ENCODE measurements at places on chromosomes 6 and 20. TPM values are rescaled to one million over a fixed set of nuclear protein-coding genes. Genes with fewer than 3 reads are reported as not detected.

DNA sequence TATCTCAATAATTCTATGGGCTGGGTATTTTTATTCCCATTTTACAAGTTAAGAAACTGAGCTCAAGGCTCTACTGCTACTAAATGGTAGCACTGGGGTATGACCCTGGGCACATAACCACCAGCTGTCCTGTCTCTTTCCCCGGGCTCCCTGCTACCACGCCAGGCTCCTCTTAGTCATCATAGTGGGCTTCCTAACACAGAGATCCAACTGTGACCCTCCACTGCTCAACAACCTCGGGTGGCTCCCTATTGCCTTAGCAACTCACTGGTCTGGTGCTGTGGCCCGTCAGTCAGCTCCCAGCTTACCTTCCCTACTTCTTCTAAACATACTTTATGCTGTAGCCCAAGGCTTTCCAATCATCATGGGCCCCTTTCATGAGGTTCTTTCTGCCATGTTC lies 4.5 kb downstream of the KIAA1755 start:
- H3K4me3 ChIP-seq = no peak overlapping the region
- no peaks in the 10 kb centered on the region for H3K27me3 ChIP-seq
- no peaks in the 10 kb centered on the region for H3K36me3 ChIP-seq
- H3K4me1 ChIP-seq = no peaks in the 10 kb centered on the region
- DNase-seq = no peak
- no peak overlapping the region for H3K27ac ChIP-seq

DNA sequence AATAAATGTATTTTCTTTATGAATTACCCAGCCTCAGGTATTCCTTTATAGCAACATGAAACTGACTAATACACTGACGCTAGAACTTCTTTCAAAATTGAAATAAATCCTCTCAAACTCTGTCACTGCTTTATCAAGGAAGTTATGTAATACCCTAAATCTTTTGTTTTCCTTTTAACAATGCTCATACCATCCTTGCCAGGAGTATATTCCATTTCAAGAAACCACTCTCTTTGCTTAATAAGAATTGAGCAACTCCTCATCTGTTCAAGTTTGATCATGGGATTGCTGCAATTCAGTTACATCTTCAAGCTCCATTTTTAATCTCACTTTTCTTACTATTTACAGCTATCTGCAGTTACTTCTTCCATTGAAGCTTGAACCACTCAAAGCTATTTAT lies 707.6 kb upstream of the MARCKS start:
- no peak overlapping the region for H3K27ac ChIP-seq
- H3K4me1 ChIP-seq = no peaks in the 10 kb centered on the region
- DNase-seq = no peak
- H3K36me3 ChIP-seq = no peaks in the 10 kb centered on the region
- no peaks in the 10 kb centered on the region for H3K27me3 ChIP-seq

DNA sequence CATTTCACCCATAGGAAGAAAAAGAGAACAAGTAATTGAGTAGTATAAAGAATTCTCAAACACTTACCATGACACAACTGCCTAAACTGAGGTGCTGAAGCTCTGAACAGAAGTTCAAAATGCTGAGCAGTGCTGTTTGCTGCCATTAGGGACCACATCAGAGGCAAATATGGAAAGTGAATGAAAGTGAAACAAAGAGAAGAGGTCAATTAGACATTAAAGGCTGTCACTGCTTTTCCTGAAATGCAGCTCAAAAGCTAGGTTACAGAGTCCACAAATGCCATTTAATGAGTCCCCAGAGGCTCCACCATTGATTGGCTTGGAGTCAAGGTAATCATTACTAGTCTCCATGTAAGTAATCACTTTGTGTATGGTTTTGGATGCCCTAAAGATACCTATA lies 46.1 kb downstream of the POU3F2 start:
- no peaks in the 10 kb centered on the region for H3K27me3 ChIP-seq
- H3K4me3 ChIP-seq = no peak overlapping the region
- no peak overlapping the region for H3K27ac ChIP-seq
- no peaks in the 10 kb centered on the region for H3K4me1 ChIP-seq

GRCh38 chr20:41004531-41005360 lies 23.9 kb upstream of the TOP1 start:
- no peak overlapping the region for H3K4me3 ChIP-seq
- DNase-seq = no peak
- no peaks in the 10 kb centered on the region for H3K27me3 ChIP-seq
- no peaks in the 10 kb centered on the region for H3K36me3 ChIP-seq
- peaks cover 15% of the 10 kb centered on the region for H3K4me1 ChIP-seq

DNA sequence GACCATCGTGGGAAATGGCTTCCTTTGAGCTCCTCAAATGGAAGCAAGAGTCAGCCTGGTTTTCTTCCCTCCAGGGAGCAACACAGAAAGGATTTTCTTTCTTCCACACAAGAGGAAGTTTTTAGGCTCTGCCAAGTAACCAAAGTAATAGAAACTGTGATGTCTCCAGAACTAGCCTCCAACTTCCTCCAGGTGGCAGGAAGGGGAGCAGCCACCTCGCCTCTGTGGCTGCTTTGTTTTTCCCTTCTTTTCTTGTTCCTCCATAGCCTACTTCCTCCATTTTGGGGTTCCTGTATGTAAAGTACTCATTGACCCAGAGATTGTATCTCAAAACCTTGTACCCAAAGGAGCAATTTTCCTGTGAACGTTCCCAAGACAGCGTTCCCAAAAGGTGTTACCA lies 32.7 kb upstream of the CCR6 start:
- H3K4me1 ChIP-seq = no peaks in the 10 kb centered on the region
- DNase-seq = no peak
- no peaks in the 10 kb centered on the region for H3K36me3 ChIP-seq
- H3K4me3 ChIP-seq = no peak overlapping the region

GRCh38 chr6:132730560-132730959 lies 16.7 kb upstream of the VNN1 start:
- no peaks in the 10 kb centered on the region for H3K27me3 ChIP-seq
- H3K4me1 ChIP-seq = no peaks in the 10 kb centered on the region
- no peak overlapping the region for H3K27ac ChIP-seq
- H3K36me3 ChIP-seq = no peaks in the 10 kb centered on the region
- peak; percentile 72 for DNase-seq

GRCh38 chr20:57483287-57484050 lies 41.5 kb downstream of the CTCFL start:
- H3K27ac ChIP-seq = no peak overlapping the region
- no peak for DNase-seq

- H3K4me1 ChIP-seq = no peaks in the 10 kb centered on the region
- H3K27me3 ChIP-seq = no peaks in the 10 kb centered on the region
- no peak overlapping the region for H3K27ac ChIP-seq
- 0 out of 2 replicates have a peak overlapping the region, but pooled peaks have one; percentile 8 for H3K4me3 ChIP-seq
- H3K36me3 ChIP-seq = peaks cover 3% of the 10 kb centered on the region
- DNase-seq = no peak
Measured at GRCh38 chr6:41636833-41637193, 1.5 kb upstream of the MDFI start.

- H3K27me3 ChIP-seq = no peaks in the 10 kb centered on the region
- no peak overlapping the region for H3K27ac ChIP-seq
- H3K36me3 ChIP-seq = no peaks in the 10 kb centered on the region
- no peak overlapping the region for H3K4me3 ChIP-seq
Measured at GRCh38 chr6:5457983-5458683, 196.8 kb downstream of the FARS2 start.

DNA sequence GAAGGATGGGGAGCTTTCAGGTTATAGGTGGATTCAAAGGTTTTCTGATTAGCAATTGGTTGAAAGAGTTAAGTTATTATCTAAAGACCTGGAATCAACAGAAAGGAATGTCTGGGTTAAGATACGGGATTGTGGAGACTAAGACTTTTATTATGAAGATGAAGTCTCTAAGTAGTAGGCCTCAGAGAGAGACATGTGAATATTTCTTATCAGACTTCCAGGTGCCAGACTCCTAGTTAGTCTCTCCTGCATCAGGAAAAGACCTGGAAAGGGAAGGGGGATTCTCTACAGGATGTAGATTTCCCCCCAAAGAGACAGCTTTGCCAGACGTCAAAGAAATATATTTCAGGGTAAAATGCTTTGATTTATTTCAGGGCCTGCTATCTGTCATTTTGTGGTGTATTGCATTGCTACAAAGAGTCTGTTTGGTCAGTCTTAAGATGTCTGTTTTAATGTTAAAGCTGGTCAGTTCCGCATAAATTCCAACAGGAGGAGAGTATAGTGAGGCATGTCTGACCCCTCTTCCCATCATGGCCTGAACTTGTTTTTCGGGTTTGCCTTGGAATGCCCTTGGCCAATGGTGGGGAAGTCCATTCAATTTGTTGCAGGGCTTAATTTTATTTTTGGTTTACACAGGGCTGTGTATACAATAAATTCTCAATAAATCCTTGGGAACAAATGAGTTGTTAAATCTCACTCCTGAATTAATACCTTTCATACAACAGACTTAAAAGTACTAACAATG lies 103.4 kb upstream of the RALGAPA2 start:
- H3K27ac ChIP-seq = no peak overlapping the region
- no peaks in the 10 kb centered on the region for H3K36me3 ChIP-seq
- DNase-seq = no peak

- H3K4me3 ChIP-seq = no peak overlapping the region
- H3K27ac ChIP-seq = no peak overlapping the region
- peaks cover 3% of the 10 kb centered on the region for H3K4me1 ChIP-seq
- no peak for DNase-seq
Measured at GRCh38 chr6:15690510-15690909, 27.7 kb upstream of the DTNBP1 start.

- H3K27me3 ChIP-seq = no peaks in the 10 kb centered on the region
- no peaks in the 10 kb centered on the region for H3K36me3 ChIP-seq
- H3K4me1 ChIP-seq = no peaks in the 10 kb centered on the region
- no peak for DNase-seq
- H3K27ac ChIP-seq = no peak overlapping the region
- H3K4me3 ChIP-seq = no peak overlapping the region
Measured at GRCh38 chr20:18995455-18995854, 181.9 kb downstream of the SCP2D1 start.

DNA sequence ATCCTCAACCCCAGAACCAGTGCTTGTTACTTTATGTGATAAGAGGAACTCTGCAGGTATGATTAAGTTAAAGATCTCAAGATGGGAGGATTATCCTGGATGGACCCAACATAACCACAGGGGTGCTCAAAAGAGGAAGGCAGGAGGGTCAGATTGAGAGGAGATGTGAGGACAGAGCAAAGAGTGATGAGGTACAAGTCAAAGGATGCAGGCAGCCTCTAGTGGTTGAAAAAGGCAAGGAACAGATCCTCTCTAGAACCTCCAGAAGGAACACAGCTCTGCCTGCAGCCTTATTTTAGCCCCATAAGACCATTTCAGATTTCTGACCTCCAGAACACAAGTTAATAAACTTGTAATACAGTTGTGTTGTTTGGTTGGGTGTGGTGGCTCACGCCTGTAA lies 41.2 kb downstream of the PDSS2 start:
- no peaks in the 10 kb centered on the region for H3K4me1 ChIP-seq
- H3K27me3 ChIP-seq = no peaks in the 10 kb centered on the region
- no peak overlapping the region for H3K4me3 ChIP-seq
- no peaks in the 10 kb centered on the region for H3K36me3 ChIP-seq

- H3K27ac ChIP-seq = no peak overlapping the region
- no peaks in the 10 kb centered on the region for H3K27me3 ChIP-seq
- H3K4me3 ChIP-seq = no peak overlapping the region
- H3K36me3 ChIP-seq = no peaks in the 10 kb centered on the region
- no peak for DNase-seq
- no peaks in the 10 kb centered on the region for H3K4me1 ChIP-seq
Measured at GRCh38 chr6:107235511-107235910, 120.2 kb upstream of the BEND3 start.

DNA sequence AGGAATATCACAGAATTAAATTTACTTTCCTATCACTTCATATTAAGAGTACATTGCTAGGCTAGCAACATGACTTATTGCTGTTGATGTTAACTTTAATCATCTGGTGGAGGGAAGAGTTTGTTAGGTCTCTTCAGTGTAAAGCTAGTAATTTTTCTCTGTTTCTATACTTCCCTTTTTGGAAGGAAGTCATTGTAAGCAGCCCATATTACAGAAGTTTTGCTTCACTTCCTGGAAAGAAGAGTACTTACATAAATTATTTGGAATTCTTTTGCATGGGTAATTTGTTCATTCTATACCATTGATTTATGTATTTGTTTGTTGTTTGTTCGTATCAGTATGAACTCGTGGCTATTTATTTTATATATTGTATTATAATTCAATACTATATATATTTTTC lies 405.2 kb downstream of the RFPL4B start:
- H3K4me1 ChIP-seq = no peaks in the 10 kb centered on the region
- H3K27me3 ChIP-seq = no peaks in the 10 kb centered on the region

- no peak for DNase-seq
- H3K27me3 ChIP-seq = no peaks in the 10 kb centered on the region
- no peak overlapping the region for H3K27ac ChIP-seq
- H3K4me1 ChIP-seq = no peaks in the 10 kb centered on the region
Measured at GRCh38 chr6:120363429-120363828, 970.9 kb downstream of the TBC1D32 start.

GRCh38 chr6:36593569-36594028 lies 563 bp upstream of the SRSF3 start:
- no peak for DNase-seq
- H3K27me3 ChIP-seq = no peaks in the 10 kb centered on the region
- H3K4me3 ChIP-seq = peak overlapping the region; percentile 99
- H3K4me1 ChIP-seq = peaks cover 12% of the 10 kb centered on the region

- no peak overlapping the region for H3K27ac ChIP-seq
- DNase-seq = no peak
- no peaks in the 10 kb centered on the region for H3K4me1 ChIP-seq
- H3K36me3 ChIP-seq = no peaks in the 10 kb centered on the region
Measured at GRCh38 chr6:39128832-39129231, 13.8 kb upstream of the SAYSD1 start.

DNA sequence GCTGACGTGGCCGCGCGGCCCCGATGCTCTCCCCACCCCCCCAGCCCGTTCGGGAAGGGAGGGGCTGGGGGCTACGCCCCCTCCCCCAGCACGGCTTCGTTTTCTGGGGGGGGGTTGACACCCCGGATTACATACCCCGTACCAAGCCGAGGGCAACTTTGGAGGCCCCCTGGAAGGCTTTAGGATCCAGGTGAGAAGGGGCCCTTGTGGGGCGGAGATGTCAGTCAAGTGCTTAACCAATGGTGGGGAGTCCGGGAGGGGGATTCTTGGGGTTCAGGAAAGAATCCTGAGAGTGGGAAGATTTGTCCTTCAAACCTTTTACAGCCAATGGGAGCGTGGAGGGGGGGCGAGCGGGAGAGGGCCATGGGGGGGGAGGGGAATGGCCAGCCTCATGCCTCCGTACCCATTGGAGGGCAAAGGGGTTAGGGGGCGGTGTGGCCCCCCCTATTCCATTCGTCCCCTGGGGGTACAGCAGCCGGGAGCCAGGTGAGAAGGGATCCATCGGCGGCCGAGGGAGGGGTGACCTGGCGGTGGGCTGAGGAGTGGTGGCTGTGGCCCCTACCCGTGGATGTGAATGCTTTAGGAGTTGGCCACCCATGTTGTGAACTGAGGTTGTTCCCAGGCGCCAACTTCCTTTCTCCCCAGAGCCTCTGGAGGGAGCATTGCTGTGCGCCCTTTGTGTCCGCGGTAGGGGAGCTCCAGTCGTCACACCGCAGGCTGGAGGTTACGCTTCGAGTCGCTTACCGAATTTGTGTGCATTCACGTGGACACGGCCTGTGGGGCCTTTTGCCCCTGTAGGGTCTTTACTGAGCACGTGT lies 682 bp downstream of the BRD2 start:
- H3K4me3 ChIP-seq = peak overlapping the region; percentile 100
- peaks cover 23% of the 10 kb centered on the region for H3K4me1 ChIP-seq
- no peak for DNase-seq
- peak overlapping the region; percentile 100 for H3K27ac ChIP-seq
- peaks cover 16% of the 10 kb centered on the region for H3K36me3 ChIP-seq

- no peak for DNase-seq
- H3K4me1 ChIP-seq = no peaks in the 10 kb centered on the region
- H3K36me3 ChIP-seq = no peaks in the 10 kb centered on the region
Measured at GRCh38 chr20:10793766-10794165, 120.0 kb upstream of the JAG1 start.

Gene OR2J3
- total RNA-seq = not detected

Gene PRL
- total RNA-seq = not detected

Gene C6orf15
- total RNA-seq = not detected

Gene COL9A3
- total RNA-seq = 46.6 TPM

Gene TRAPPC3L
- total RNA-seq = not detected

Gene HEY2
- total RNA-seq = not detected

Measured in Panc1 (cell line).